Transverse colon (tissue), 4 donors: ENCODE measurements at places on chromosomes 2 and 18.

DNA sequence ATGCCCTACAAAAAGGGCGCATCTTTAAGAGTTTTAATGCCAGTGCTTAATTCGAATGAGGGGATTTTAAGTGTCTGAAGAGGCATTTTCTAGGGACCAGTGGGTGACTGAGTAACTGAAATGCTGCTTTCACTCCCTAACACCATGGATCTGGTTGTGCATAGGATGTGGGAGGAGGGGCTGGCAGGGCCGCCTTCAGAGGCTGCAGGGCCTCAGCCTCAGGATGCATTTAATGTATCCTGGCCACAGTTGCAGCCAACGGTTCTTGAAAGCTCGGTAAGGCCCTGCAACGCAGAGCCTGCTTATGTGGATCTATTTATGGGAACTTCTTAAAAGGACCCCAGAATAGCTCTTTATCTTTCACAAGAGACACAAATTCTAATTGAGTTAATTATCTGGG lies 25.8 kb upstream of the IL18RAP start:
- no peak for DNase-seq
- H3K27me3 ChIP-seq: no peaks in the 10 kb centered on the region
- H3K4me1 ChIP-seq: no peaks in the 10 kb centered on the region

- H3K4me1 ChIP-seq: no peaks in the 10 kb centered on the region
- no peaks in the 10 kb centered on the region for H3K27me3 ChIP-seq
- H3K27ac ChIP-seq: no peak overlapping the region
- DNase-seq: no peak
- no peak overlapping the region for H3K4me3 ChIP-seq
Measured at GRCh38 chr2:161991991-161992390, 82.0 kb downstream of the DPP4 start.

- no peak overlapping the region for H3K4me3 ChIP-seq
- no peaks in the 10 kb centered on the region for H3K36me3 ChIP-seq
- H3K27me3 ChIP-seq: no peaks in the 10 kb centered on the region
- no peak for DNase-seq
Measured at GRCh38 chr2:19850056-19851050, 51.4 kb downstream of the TTC32 start.

DNA sequence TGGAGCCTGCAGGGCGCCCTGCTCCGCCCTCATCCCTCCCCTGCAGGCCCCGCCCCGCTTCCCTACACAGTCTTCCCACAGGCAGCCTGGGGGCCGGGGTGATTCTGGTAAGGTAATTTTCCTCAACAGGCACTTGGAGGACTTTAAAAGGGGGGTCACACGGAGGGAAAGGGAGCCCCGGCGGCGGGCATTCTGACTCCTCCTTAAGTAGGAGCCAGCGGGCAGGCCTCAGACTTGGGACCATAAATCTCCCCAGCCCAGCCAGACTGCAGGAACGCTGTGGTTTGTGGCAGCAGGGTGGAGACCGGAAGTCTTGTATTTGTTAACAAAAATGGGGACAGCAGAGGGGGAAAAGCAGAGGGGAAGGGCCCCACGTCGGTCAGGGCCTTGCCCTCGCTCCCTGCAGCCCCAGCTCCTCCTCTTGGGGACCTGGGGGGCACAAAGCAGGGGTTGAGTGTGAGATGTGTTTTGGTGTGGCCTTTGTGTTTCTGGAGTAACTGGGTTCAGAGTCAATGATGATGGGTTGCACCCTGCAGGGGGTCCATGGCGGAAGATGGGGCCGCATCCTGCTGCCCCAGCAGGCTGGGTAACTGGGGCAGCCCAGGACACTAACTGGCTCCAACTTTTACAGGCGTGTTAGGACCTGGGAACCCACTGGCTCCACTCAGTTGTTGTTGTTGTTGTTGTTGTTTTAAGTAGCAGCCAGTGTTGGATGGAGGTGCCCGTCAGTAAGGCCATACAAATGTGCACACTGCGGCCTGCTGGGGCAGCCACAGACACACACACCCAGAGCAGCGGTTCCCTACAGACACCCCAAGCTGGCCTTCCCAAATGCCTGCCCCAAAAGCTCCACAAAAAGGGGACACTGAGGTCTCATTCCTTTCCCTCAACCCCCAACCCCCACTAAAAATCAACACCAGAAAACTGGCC lies 27.7 kb downstream of the SMAD7 start:
- H3K27ac ChIP-seq: peak overlapping the region; percentile 88
- no peaks in the 10 kb centered on the region for H3K27me3 ChIP-seq
- H3K4me3 ChIP-seq: peak overlapping the region; percentile 4
- no peaks in the 10 kb centered on the region for H3K36me3 ChIP-seq
- peak; percentile 79 for DNase-seq

- no peaks in the 10 kb centered on the region for H3K27me3 ChIP-seq
- no peaks in the 10 kb centered on the region for H3K36me3 ChIP-seq
- no peak overlapping the region for H3K4me3 ChIP-seq
- no peak for DNase-seq
Measured at GRCh38 chr2:179322289-179322688, 57.7 kb upstream of the SESTD1 start.

DNA sequence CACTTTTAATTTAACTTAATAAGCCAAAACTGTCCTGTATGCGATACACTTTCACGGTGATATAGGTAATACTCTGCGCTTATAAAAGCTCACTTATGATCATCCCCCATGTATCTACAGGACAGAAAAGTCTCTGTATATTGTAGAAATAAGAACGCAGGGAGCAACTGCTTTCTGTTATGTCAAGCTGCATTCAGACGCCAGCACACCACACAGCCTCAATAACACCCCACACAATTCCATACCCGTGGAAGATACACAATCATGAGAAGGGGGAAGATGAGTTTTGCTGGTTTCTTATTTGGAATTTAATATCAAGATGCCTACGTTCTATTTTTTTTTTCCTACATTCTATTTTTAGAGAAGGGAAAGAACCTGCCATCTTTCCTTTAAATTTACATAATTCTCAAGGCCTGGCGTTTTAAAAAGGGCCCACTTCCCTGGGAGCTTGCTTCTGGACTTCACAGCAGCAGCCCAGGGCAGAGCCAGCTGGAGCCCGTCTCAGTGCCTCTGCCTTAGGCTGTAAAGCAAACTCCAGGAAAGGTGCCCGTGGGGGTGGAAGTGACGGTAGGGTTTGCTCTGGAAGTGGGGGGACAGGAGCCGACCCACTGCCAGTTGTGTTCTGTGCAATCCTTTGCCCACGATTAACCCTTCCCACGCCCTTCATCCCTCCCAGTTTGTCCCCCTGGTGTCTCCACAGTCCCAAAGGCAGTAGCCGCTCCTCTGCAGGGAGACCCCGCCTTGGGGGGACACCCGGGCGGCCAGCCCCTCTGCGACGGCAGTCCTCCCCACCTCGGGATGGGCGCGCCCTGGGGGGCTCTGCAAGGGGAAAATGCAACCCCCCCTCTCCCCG lies 5.3 kb downstream of the PTGR3 start:
- no peaks in the 10 kb centered on the region for H3K27me3 ChIP-seq
- H3K27ac ChIP-seq: peak overlapping the region; percentile 98
- H3K4me3 ChIP-seq: peak overlapping the region; percentile 15
- DNase-seq: no peak
- H3K4me1 ChIP-seq: peaks cover 42% of the 10 kb centered on the region

GRCh38 chr2:234469251-234469845 lies 27.5 kb downstream of the ARL4C start:
- H3K4me1 ChIP-seq: no peaks in the 10 kb centered on the region
- no peak overlapping the region for H3K4me3 ChIP-seq
- no peak for DNase-seq
- H3K27me3 ChIP-seq: no peaks in the 10 kb centered on the region
- no peak overlapping the region for H3K27ac ChIP-seq

GRCh38 chr2:239443666-239444567 lies 43.1 kb upstream of the HDAC4 start:
- H3K27me3 ChIP-seq: peaks cover 19% of the 10 kb centered on the region
- H3K4me3 ChIP-seq: no peak overlapping the region
- no peak for DNase-seq
- H3K4me1 ChIP-seq: peaks cover 19% of the 10 kb centered on the region

DNA sequence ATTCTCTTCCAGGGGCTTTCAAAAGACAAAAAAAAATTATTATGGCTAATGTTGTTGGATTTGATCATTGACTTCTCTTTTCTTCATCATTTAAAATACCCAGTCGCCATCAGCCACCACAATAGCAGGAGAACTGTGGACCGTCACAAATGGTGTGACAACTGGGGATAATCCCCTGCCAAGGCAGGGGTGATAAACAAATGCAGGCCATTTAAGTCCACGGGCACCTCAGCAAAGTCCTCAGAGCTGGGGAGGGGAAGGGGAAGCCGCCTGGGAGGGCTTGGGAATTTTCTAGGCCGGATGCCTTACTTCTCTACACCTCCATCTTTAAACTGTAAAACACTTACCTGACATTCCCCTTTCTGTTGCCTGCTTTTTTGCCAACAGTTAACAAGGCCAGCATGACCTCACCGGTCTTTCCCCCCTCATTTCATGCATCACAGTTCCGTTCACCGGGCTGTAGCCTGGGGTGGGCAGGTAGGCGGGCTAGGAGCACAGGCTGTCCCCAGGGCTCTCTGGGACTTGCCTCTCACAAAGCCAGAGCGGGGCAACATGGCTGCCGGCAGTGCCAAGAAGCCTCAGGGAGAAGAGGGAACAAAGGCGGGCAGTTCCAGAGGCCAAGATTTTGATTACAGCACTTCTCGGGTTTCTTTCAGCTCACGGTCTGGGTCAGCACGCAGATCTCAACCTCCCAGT lies 820.4 kb downstream of the BCL11A start:
- H3K4me1 ChIP-seq: no peaks in the 10 kb centered on the region
- no peak overlapping the region for H3K27ac ChIP-seq
- no peaks in the 10 kb centered on the region for H3K36me3 ChIP-seq
- DNase-seq: no peak
- H3K4me3 ChIP-seq: no peak overlapping the region

DNA sequence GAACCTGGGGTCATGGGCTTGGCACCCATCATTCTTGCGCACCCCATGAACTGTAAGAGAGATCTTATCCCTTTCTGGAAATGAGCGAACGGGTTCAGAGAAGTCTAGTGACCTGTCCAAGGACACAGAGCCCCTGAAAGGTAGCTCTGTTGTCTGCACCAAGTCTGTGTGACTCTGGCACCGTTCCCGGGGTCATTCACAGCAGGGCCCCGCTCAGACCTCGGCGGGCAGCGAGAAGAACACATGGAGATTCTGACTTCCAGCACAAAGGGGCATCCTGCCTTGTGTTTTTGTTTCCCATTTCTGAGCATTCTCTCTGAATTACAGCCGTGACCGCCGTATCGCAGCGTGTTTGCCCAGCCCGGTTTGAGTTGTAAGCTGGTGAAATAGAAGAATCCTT lies 231.7 kb downstream of the KLHL29 start:
- H3K4me1 ChIP-seq: peaks cover 38% of the 10 kb centered on the region
- no peak overlapping the region for H3K4me3 ChIP-seq
- DNase-seq: no peak
- no peaks in the 10 kb centered on the region for H3K36me3 ChIP-seq
- H3K27me3 ChIP-seq: no peaks in the 10 kb centered on the region

DNA sequence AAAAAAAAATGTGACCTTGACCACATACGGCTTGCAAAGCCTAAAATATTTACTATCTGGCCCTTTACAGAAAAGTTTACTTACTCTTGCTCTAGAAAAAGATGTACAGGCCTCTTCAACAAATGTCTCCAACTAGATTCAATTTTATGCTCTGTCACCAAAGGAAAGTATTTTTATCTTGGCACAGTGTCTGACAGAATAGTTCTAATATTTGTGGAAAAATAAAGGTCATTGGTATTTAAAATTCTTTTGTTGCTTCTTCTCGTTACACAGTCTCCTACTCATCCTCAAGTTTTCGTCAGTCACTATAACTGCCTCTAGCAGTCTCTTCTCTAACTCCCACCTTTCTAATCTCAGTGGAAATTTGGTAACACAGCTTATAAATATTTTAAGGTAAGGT lies 1.4 kb downstream of the RBKS start:
- H3K27me3 ChIP-seq: no peaks in the 10 kb centered on the region
- H3K4me1 ChIP-seq: peaks cover 69% of the 10 kb centered on the region
- no peak for DNase-seq
- no peak overlapping the region for H3K4me3 ChIP-seq

DNA sequence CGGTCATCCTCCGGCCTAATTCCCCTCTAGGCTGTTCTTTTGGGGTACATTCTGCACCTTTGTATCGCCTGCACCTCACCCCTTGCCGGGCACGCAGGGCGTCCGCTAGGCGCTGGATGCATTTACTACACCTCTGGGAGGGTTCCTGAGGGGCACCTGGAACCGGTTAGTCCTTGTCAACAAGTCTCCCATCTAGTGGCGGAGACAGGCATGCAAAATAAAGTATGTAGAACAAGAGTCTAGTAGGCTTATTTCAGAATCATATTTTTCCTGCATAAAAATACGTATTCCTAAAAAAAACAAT lies 705 bp upstream of the TEX261 start:
- H3K4me3 ChIP-seq: peak overlapping the region; percentile 61
- no peaks in the 10 kb centered on the region for H3K36me3 ChIP-seq
- H3K27me3 ChIP-seq: no peaks in the 10 kb centered on the region
- H3K27ac ChIP-seq: peak overlapping the region; percentile 87
- DNase-seq: peak; percentile 52

- no peaks in the 10 kb centered on the region for H3K27me3 ChIP-seq
- DNase-seq: no peak
- no peak overlapping the region for H3K4me3 ChIP-seq
- no peak overlapping the region for H3K27ac ChIP-seq
- H3K36me3 ChIP-seq: no peaks in the 10 kb centered on the region
Measured at GRCh38 chr18:67475673-67476072, 40.8 kb downstream of the DSEL start.
